Right renal cortex interstitium (tissue), 3 donors: ENCODE measurements at places on chromosomes 4 and X. TPM values are rescaled to one million over a fixed set of nuclear protein-coding genes. Genes with fewer than 3 reads are reported as not detected.

Gene PGM2
- polyA plus RNA-seq, result 39.7 TPM

Gene GASK1B
- 36.8 TPM for polyA plus RNA-seq

Gene MAGEA2
- polyA plus RNA-seq, result not detected

Gene BGN
- polyA plus RNA-seq, result 189 TPM

Gene GC
- polyA plus RNA-seq, result 0.62 TPM

Gene AKAP4
- 0.15 TPM for polyA plus RNA-seq

Gene PDLIM5
- 50.9 TPM for polyA plus RNA-seq

Gene POU3F4
- polyA plus RNA-seq, result 6.9 TPM

Gene GRPR
- polyA plus RNA-seq, result 0.21 TPM

Gene PLS3
- polyA plus RNA-seq, result 291 TPM

Gene CLIC2
- polyA plus RNA-seq, result 5.0 TPM

Gene GPR78
- 0.82 TPM for polyA plus RNA-seq

Gene TRIM61
- polyA plus RNA-seq, result 2.2 TPM

Gene LNX1
- polyA plus RNA-seq, result 17.3 TPM

Gene VCX2
- polyA plus RNA-seq, result 0.28 TPM

Gene CBLL2
- polyA plus RNA-seq, result not detected

Gene SLC16A2
- 28.4 TPM for polyA plus RNA-seq

Gene MAGEC2
- not detected for polyA plus RNA-seq

Gene CDKL2
- polyA plus RNA-seq, result 14.6 TPM

Gene MCF2
- 1.2 TPM for polyA plus RNA-seq

Gene RS1
- polyA plus RNA-seq, result 0.16 TPM

Gene TBC1D8B
- polyA plus RNA-seq, result 5.3 TPM

Gene RADX
- polyA plus RNA-seq, result 5.2 TPM

Gene ASMT
- not detected for polyA plus RNA-seq

Gene HSFX3
- polyA plus RNA-seq, result not detected

Gene STS
- polyA plus RNA-seq, result 6.0 TPM

Gene ANXA3
- polyA plus RNA-seq, result 62.7 TPM

Gene DCX
- 1.8 TPM for polyA plus RNA-seq
